Cerebellum (tissue), 4 donors: ENCODE measurements at places on chromosomes 11 and 22. TPM values are rescaled to one million over a fixed set of nuclear protein-coding genes. Genes with fewer than 3 reads are reported as not detected.

PATE2 gene
- total RNA-seq = 1.7 TPM

DNA sequence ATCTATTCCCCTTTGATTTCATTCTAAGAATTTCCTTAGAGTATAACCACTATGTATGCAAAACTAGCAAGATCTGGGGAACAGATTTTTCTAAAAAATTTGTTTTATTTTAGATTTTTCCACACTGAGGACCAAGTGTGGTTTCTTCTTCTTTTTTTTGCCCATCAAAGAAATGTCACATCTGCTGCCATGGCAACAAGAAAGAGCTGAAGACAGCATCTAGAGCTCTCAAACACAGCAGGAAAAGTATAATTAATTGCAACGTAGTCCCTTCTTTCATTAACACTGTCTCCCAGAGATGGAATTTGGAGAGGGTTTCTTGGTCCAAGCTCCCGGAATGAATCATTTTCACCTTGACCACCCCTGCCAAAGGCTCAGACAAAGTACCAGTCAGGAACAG is 256.7 kb upstream of the CCDC90B start:
- DNase-seq = no peak

MS4A6E gene
- not detected for total RNA-seq

GRCh38 chr11:114610550-114610949 is 15.0 kb upstream of the NXPE4 start:
- no peak for DNase-seq

- DNase-seq = no peak
Observed at GRCh38 chr11:491358-491757, 15.7 kb downstream of the RNH1 start.

FGF19 gene
- total RNA-seq = 5.2 TPM

RCN1 gene
- 59.7 TPM for total RNA-seq

DNA sequence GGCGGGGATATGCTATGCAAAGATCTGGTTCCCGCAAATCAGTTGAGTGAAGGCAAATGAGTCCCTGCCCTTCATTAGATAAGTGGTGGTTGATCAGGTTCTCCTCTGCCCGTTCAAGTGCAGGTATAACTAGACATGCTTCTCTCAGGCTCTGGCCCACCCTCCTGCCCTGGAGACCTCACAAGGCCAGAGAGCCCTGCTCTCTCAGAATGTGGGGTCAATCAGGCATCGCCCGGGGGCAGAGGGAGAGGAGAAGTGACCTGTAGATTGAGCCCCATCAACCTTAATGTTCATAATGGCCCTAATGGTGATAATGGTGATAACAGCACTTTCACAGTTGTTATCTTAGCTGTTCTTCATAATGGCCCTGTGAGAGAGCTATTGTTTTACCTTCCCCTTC is 224.3 kb downstream of the DSCAML1 start:
- DNase-seq = no peak

GRIK4 gene
- total RNA-seq = 9.1 TPM

API5 gene
- total RNA-seq = 82.0 TPM

OR5P2 gene
- not detected for total RNA-seq

- DNase-seq = peak; percentile 65
Observed at GRCh38 chr11:17846852-17847453, 112.4 kb downstream of the KCNC1 start.
